Neural progenitor cell (in vitro differentiated cells): ENCODE measurements at places on chromosomes 7 and 10. TPM values are rescaled to one million over a fixed set of nuclear protein-coding genes. Genes with fewer than 3 reads are reported as not detected.
A peak's percentile ranks its signal among the peaks of the same experiment; 100 is the strongest.

GRCh38 chr7:97215556-97215955 lies 98.1 kb downstream of the SDHAF3 start:
- H3K4me3 ChIP-seq = no peak overlapping the region
- DNase-seq = peak; percentile 52
- H3K4me1 ChIP-seq = no peaks in the 10 kb centered on the region
- H3K27ac ChIP-seq = no peak overlapping the region
- H3K27me3 ChIP-seq = no peaks in the 10 kb centered on the region
- H3K36me3 ChIP-seq = no peaks in the 10 kb centered on the region

Gene MRLN
- total RNA-seq = not detected in 2 replicates

Gene MCM10
- total RNA-seq = 38.2 and 44.5 TPM in 2 replicates

GRCh38 chr10:99276848-99277486 lies 41.3 kb upstream of the HPSE2 start:
- H3K36me3 ChIP-seq = no peaks in the 10 kb centered on the region
- DNase-seq = peak; percentile 45
- H3K27me3 ChIP-seq = no peaks in the 10 kb centered on the region
- H3K27ac ChIP-seq = no peak overlapping the region
- H3K4me3 ChIP-seq = no peak overlapping the region

Gene KCNH2
- total RNA-seq = 2.6 and 11.1 TPM in 2 replicates

GRCh38 chr10:13016426-13016825 lies 14.9 kb upstream of the CCDC3 start:
- DNase-seq = no peak
- H3K27ac ChIP-seq = no peak overlapping the region
- no peaks in the 10 kb centered on the region for H3K36me3 ChIP-seq
- H3K4me3 ChIP-seq = no peak overlapping the region

Gene MYH16
- not detected in 2 replicates for total RNA-seq

DNA sequence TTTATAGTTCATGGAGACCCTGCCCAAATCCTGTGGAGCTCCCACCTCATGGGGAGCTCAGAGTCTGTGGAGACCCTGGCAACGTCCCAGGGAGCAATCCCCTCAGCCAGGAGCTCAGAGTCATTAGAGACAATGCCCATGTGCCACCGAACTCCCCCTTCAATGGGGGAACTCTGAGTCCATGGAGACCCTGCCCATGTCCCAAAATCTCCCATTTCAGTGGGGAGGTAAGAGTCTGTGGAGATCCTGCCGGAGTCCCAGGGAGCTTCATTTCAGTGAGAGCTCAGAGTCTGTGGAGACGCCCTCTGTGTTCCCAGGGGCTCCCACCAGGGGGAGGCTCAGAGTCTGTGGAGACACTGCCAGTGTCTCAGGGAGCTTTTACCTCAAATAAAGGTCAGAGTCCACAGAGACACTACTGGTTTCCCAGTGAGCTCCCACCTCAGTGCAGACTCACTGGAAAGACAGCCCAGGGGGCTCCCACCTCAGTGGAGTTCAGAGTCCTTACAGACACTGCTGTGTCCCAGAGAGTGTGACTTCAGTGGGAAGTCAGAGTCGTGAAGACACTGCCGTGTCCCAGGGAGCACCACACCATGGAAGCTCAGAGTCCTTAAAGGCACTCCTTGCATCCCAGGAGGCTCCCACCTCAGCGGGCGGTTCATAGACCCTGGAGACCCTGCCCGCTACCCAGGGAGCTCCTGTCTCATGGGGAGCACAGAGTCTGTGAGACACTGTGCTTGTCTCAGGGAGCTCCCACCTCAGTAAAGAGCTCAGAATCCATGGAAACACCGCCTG lies 5.0 kb downstream of the MYO1G start:
- H3K4me1 ChIP-seq = no peaks in the 10 kb centered on the region
- no peak overlapping the region for H3K27ac ChIP-seq
- DNase-seq = peak; percentile 55
- H3K27me3 ChIP-seq = no peaks in the 10 kb centered on the region
- no peaks in the 10 kb centered on the region for H3K36me3 ChIP-seq

Gene WIPF3
- total RNA-seq = 5.2 and 5.5 TPM in 2 replicates

- no peaks in the 10 kb centered on the region for H3K36me3 ChIP-seq
- DNase-seq = no peak
- no peak overlapping the region for H3K4me3 ChIP-seq
- H3K4me1 ChIP-seq = no peaks in the 10 kb centered on the region
Measured at GRCh38 chr7:41277561-41277960, 425.3 kb downstream of the INHBA start.

Gene SYPL1
- total RNA-seq = 29.9 and 48.8 TPM in 2 replicates

DNA sequence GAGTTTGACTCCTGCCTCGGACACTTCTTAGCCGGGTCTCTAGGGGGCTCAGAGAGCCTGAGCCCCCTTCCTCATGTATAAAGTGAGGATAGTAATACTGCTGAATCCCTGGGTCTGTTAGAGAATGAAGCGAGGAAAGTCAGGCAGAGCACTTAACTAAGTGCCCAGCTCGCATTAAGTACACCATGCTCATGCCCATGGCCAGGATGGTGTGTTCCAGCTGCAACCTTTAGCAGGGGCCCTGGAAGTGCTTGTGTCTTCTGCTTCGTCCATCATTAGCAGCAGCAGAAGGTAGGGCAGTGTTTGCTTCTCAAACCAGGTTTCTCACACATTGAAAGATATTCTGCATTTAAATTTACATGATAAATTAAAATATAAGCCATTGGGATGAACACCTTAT lies 27.3 kb upstream of the WDFY4 start:
- peaks cover 36% of the 10 kb centered on the region for H3K27me3 ChIP-seq
- DNase-seq = no peak
- no peak overlapping the region for H3K4me3 ChIP-seq
- no peak overlapping the region for H3K27ac ChIP-seq
- no peaks in the 10 kb centered on the region for H3K36me3 ChIP-seq

DNA sequence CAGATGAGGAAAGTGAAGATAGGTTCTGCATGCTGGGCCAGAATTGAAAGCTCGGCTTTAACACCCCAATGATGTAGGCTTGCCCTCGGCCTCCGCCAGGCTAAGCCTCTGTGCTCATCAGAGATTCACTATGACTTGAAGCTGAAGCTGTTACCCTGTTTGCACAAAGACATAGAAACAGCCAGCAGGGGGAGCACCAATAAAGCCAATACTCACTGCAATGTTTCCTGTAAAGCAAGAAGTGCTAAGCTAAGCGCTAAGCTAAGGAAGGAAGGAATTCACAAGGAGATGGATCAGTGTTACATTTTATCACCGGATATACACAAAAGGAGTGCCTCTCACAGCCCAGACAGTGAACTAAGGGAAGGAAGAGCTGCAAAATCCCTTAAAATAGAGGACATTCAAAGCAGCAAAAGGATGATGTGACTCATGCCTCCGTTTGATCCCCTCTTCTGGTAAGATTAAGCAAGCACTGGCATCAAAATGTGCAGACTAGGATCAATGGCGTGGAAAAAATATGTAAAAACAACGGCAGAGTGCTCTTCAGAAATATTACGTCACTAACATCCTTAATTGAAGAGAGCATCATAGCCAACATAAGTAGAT lies 153.8 kb downstream of the COBL start:
- no peak overlapping the region for H3K4me3 ChIP-seq
- H3K27ac ChIP-seq = no peak overlapping the region
- H3K4me1 ChIP-seq = no peaks in the 10 kb centered on the region
- no peaks in the 10 kb centered on the region for H3K36me3 ChIP-seq

DNA sequence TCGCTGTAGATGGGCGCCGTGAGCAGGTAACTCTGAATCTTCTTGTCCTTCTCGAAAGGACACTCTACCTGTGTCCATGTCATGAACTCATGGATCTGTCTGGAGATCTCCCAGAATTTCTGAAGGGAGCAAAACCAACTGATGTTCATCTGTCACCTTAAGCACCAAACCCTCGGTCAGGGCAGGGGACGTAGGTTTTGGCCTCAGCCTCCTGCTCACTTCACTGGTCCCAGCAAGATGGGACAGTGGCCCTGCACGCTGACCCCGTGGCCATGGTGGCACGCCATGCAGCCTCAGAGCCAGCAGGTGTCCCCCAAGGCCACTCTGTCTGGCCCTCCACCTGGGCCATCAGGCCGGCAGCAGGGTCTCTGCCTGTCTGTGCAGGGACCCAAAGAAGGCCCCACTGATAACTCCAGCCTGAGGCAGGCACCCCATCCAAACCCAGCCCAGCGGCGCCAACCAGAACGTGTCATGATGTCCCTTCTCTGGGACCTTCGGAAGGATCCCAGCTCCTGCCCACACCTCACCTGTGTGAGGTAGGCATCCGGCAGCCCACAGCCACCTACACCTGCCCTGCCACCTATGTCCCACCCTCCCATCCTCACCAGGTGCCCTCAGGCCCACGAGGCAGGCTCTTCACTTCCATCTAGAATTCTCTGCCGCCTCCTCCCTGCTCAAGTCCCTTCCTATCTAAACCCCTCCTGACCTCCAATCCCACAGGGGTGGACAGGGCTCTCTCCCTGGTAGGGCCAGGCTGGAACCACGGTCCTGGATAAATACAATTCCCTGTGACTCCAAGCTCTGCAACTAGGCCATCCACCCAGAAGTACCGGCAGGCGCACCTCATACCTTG lies 59.0 kb downstream of the CSGALNACT2 start:
- no peaks in the 10 kb centered on the region for H3K27me3 ChIP-seq
- no peak overlapping the region for H3K27ac ChIP-seq
- DNase-seq = no peak
- no peaks in the 10 kb centered on the region for H3K4me1 ChIP-seq
- no peaks in the 10 kb centered on the region for H3K36me3 ChIP-seq

DNA sequence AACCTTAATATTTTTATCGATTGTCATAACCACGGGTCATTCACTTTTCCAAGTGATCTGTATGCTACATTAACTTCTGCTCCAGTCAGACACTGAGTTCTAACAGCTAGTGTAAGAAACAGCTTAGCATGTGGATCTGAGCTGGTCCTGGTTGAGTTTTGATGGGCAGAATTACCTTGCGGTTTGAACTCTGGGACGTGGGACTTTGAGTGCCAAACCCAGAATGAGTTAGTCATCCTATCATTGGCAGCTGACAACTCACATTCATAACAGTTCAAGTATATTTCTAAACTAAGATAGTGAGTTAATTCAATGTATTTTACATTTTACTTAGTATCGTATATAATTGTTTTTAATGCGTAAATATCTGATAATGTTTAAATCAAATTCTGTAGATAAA lies 43.2 kb downstream of the C7orf33 start:
- H3K27me3 ChIP-seq = no peaks in the 10 kb centered on the region
- no peak for DNase-seq
- H3K4me3 ChIP-seq = no peak overlapping the region
- no peak overlapping the region for H3K27ac ChIP-seq

Gene AKR1B15
- not detected in 2 replicates for total RNA-seq

- H3K27ac ChIP-seq = no peak overlapping the region
- H3K4me1 ChIP-seq = peaks cover 11% of the 10 kb centered on the region
- H3K36me3 ChIP-seq = no peaks in the 10 kb centered on the region
- H3K27me3 ChIP-seq = no peaks in the 10 kb centered on the region
- no peak overlapping the region for H3K4me3 ChIP-seq
- no peak for DNase-seq
Measured at GRCh38 chr7:24966802-24967201, 13.2 kb downstream of the OSBPL3 start.

DNA sequence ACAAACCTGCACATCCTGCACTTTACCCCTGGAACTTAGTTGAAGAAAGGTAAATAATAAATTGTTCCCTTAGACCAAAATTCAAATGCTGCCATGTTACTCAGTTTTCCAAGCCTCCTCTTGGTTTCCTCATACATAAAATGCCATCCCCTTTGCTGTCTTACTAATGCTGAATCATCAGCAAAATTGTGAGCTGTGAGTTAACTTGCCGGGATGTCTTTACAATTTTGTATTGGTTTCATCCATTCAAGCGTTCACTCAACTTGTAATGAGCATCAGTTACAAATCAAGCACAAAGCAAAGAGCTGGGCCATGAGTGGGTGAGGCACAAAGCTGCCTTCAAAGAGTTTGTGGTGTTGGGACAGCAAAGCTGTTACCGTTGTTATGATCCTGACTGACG lies 395.8 kb upstream of the ZMIZ1 start:
- no peaks in the 10 kb centered on the region for H3K4me1 ChIP-seq
- DNase-seq = no peak
- H3K27me3 ChIP-seq = no peaks in the 10 kb centered on the region

Gene SPOCK2
- 1.9 and 3.2 TPM in 2 replicates for total RNA-seq

DNA sequence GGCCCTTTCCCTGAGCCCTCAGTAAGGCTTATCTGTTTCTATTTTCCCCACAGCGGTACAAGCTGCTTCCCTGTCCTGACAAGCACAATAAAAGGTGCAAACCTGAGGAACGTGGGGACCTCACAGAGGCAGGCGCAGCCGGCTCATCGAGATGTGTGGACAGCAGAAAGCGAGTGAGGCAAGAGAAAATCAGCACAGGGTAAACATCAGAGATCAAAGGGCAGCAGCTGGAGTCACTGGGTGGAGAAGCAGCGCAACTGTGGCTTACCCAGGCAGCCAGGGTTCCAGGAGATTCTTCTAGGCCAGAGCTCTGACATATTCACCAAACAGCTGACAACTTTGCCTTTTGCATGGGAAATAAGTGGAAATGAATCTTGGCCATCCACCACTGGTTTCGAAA lies 212.6 kb downstream of the WDR11 start:
- no peak for DNase-seq
- H3K27ac ChIP-seq = no peak overlapping the region
- H3K27me3 ChIP-seq = no peaks in the 10 kb centered on the region
- H3K4me3 ChIP-seq = no peak overlapping the region
- no peaks in the 10 kb centered on the region for H3K4me1 ChIP-seq

Gene IFIT1B
- total RNA-seq = not detected in 2 replicates

DNA sequence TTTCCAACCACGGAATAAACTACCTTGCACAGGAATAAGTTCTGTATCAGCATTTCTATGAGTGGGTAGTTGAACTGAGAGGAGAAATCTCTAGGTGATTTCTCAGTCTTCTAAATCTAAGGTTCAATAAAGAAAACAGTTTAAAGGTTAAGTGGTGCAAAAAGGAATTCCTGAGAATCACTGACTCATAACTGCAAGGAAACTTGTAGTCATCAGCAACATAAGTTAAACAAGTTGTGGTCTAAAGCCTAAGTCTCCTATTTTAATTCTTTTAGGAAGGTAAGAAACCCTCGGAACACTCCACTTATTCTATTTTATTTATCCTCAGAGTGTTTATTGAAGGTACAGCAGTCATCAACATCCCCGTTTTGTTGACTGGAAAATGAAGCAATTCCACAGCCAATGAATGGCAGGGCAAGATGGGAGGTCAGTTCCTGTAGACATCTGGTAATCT lies 92.4 kb upstream of the PIK3CG start:
- DNase-seq = no peak
- no peaks in the 10 kb centered on the region for H3K27me3 ChIP-seq
- no peak overlapping the region for H3K27ac ChIP-seq
- H3K4me3 ChIP-seq = no peak overlapping the region
- no peaks in the 10 kb centered on the region for H3K4me1 ChIP-seq

Gene METTL27
- total RNA-seq = 10.5 and 12.0 TPM in 2 replicates

DNA sequence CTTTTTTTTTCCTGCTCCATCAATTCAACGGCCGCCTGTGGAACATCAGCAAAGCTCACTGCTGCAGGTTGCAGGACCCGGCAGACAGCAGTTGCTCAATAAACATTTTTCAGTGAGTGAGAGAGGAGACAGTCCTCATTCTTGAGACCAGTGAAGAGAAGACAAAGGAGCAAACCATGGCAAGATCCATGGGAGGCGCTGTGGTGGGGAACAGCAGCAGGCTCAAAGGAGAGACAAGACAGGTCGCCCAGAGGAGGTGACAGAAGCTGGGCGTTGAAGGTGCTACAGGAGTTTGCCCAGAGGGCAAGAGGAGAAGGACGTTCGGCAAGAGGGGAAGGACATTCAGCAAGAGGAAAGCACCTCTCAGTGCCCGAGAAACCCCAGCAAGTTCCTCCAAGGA lies 74.5 kb upstream of the FGFR2 start:
- H3K27ac ChIP-seq = no peak overlapping the region
- H3K4me3 ChIP-seq = no peak overlapping the region
- H3K36me3 ChIP-seq = no peaks in the 10 kb centered on the region

Gene SEC61G
- total RNA-seq = 516 and 966 TPM in 2 replicates

Gene PTEN
- total RNA-seq = 50.5 and 64.9 TPM in 2 replicates
